ENCODE measurements at places on chromosomes 1 and 21.

GRCh38 chr1:18058981-18059605 is 48.5 kb upstream of the IGSF21 start:
- no peak for DNase-seq

GRCh38 chr1:46596846-46597245 is 7.2 kb downstream of the MKNK1 start:
- no peak for DNase-seq

DNA sequence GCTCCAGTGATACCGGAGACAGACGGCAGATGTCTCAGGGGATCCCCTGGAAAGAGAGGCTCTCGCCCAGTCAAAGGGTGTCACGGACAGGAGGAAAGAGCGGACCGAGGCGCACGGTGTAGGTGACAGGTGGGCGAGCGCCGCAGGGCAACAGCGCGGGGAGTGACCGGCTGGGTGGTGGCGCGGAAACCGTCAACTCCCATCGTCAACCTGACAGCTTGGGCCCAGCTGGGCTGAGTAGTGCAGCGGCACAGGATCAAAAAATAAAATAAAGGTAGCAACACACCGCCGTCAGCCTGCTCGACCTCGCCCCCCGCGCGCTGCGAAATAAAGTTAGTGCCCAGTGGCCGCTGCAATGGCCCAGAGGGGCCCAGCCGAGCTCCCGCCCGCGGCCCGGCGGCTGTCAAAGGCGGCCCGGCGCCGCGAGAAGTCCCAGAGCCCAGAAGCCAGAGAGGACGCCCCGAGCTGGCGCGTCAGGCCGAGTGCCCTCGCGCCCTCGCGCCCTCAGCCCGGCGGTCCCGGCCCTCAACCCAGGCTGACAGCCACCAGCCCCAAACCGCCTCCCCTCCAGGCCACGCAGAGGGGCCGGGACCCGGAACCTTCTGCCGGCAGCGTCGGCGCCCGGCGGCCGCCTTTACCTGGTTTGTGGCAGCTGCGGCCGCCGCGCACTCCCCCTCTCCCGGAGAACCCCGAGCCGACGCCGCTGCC is at the start of gene LYST:
TSS of gene LYST (minus strand) at position 702 of the 708 bp plus-strand sequence. CDS start 36,489 bp downstream, outside the sequence.
- DNase-seq, result peak; percentile 35

- DNase-seq, result no peak
Measured at GRCh38 chr1:222042120-222042519, 300.2 kb upstream of the DUSP10 start.

GRCh38 chr1:54153535-54154439 is 987 bp upstream of the CDCP2 start:
- peak; percentile 61 for DNase-seq
